ENCODE measurements at places on chromosomes 3 and 15. TPM values are rescaled to one million over a fixed set of nuclear protein-coding genes. Genes with fewer than 3 reads are reported as not detected.

Gene VILL
- 8.4 TPM for total RNA-seq

Gene TMEM266
- 0.09 TPM for total RNA-seq

Gene NOX5
- 0.03 TPM for total RNA-seq

Gene ZNF445
- total RNA-seq = 15.3 TPM

Gene PLXND1
- 75.8 TPM for total RNA-seq

Gene ZNF502
- total RNA-seq = 4.5 TPM

Gene CALML4
- total RNA-seq = 1.8 TPM

Gene ZNF660
- 1.9 TPM for total RNA-seq

Gene ANO10
- total RNA-seq = 16.1 TPM

Gene KAT2B
- 71.0 TPM for total RNA-seq

Gene NTRK3
- 4.6 TPM for total RNA-seq

DNA sequence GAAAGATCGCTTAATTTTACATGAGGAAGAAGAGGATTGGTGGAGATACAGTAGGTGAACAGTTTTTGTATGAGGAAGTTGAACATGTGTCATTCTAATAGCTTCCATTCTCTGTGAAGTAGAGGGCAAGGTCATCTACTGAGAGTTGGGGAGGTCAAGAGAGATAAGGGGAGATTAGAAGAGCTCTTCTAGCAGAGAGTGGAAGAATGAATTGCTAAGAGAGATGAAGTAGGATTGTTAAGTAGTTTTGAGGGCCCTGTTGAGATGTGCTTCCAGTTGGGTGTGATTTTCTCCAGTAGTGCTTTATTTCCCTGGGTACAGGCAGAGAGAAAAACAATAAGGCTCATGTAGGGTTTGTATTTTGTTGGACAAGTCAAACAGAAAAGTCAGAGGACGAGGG, 5.2 kb downstream of the OPA1 start:
- no peak for DNase-seq

DNA sequence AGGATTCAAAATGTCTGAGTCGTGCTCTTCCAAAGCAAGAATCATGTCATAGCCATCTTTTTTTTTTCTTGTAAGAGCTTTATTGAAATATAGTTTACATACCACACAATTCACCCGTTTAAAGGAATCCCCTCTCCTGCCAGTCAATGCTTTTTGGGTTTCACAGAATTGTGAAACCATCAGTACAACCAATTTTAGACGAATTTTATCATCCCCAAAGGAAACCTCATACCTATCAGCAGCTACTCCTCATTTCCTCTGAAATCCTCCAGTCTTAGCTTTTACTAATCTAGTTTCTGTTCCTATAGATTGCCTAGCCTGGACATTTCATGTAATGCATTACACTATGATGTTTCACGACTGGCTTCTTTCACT, 39.6 kb downstream of the ADIPOQ start:
- DNase-seq = no peak

- DNase-seq = no peak
Measured at GRCh38 chr3:101567528-101568317, 6.1 kb downstream of the TRMT10C start.

DNA sequence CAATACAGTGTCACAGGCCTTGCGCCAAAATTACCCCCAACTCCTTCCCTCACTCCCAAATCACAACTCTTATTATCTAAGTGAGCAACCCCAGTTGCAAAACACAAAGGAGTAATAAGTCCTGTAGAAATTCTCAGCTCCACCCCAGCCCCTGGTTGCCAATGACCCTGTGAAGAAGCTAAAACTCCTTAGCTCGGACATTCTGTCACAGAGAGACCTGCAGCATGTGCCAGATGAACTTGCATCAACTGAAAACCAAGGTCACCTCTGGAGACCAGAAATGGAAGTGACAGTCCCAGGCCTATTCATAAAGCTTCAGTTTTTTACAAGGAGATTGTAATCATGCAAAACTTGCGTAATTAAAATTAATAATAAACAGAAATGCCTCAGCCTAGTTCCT, 55.2 kb downstream of the RBPMS2 start:
- no peak for DNase-seq

GRCh38 chr3:58392181-58392580, 41.5 kb downstream of the PDHB start:
- DNase-seq = no peak

GRCh38 chr3:194103983-194104751, 31.8 kb upstream of the HES1 start:
- DNase-seq = no peak

- no peak for DNase-seq
Measured at GRCh38 chr3:11956781-11957180, 47.4 kb upstream of the SYN2 start.

DNA sequence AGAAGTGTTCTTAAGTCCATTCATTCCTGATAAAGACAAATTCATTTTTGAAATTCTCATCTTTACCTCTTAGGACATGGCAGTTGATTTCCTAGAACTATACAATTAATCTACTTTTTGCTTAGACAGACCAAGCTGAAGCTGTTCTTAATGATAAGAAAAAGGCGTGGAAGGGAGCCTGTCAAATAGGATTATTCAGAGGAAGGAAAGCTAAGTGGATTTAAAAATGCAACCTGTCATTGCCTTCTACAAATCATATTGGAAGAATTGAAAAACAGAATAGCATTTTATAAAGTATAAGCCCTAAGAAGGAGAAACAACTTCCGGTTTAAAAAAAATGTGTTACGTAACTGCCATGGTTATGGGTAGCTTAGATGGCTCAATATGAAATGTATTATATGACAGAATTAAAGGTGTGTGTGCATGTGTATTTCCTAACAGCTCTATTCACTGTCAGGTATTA, 81.2 kb upstream of the RAP2B start:
- DNase-seq = no peak

DNA sequence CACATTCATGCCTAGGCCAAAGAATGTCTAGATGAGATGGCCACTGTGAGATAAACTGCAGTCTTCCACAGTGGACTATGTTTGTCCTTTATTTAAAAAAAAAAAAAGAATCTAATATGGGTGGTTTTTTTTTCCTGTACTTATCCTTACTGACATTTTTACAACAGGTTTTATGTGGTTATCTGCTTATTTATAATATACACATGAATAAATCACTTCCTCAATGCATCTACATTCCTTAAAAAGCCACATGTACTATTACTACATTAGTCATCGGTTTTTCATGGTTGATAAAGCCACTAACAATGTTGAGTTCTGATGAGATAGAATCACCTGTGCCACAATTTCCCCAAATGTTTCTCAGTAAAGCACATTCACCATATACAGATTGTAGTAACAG, 341.3 kb upstream of the THBS1 start:
- no peak for DNase-seq

DNA sequence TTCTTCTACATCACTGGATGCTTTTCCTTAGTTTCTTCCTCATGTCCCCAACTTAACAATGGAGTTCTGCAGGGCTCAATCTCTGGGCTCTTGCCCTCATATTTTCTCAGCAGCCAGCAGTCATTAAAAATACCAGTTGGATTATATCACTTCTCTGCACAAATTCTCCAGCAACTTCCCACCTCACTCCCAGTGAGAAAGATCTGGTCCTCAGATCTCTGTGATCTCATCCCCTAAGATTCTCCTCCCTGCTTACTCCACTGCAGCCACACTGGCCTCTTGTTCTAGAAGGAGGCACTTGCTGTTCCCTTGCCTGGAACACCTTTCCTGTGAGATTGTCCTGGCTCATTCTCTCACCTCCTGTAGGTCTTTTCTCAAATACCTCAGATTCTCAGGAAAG, 6.1 kb downstream of the ERICH6 start:
- DNase-seq = no peak

DNA sequence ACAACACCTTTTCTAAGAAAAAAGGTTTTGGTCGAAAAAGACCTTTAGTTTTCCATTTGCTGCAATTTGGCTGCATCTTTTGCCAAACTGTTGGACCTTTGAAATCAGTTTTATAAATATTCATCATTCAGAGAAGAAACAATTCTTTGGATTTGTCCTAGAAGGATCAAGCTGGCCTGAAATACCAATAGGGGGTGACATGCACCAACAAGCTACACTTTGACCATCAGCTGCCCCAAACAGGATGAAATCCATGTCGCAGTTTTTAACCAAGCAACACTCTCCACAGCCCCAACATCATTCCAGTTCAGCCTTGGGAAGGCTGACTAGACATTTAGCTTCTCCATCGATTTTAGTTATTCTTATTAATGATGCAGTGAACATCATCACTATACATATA, 9.8 kb downstream of the RPL15 start:
- no peak for DNase-seq

DNA sequence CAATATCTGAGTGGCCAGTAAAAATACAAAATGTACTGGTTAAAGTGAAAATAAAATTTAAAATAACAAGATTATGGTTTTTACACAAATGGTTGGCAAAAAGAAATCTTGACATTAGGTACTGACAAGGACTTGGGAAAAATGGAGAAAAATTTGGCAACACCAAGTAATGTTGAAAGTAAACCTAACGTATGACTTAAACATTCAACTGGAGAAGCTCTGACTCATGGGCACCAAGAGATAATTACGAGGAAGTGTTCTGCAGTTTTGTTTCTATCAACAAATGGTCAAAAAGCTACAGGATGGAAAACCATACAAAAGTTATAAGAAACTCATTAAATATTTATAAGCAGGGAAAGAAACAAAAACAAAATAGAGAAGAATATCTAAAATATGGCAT, 177.7 kb downstream of the ZNF385D start:
- no peak for DNase-seq

GRCh38 chr3:55906896-55907295, 419.8 kb upstream of the WNT5A start:
- no peak for DNase-seq

DNA sequence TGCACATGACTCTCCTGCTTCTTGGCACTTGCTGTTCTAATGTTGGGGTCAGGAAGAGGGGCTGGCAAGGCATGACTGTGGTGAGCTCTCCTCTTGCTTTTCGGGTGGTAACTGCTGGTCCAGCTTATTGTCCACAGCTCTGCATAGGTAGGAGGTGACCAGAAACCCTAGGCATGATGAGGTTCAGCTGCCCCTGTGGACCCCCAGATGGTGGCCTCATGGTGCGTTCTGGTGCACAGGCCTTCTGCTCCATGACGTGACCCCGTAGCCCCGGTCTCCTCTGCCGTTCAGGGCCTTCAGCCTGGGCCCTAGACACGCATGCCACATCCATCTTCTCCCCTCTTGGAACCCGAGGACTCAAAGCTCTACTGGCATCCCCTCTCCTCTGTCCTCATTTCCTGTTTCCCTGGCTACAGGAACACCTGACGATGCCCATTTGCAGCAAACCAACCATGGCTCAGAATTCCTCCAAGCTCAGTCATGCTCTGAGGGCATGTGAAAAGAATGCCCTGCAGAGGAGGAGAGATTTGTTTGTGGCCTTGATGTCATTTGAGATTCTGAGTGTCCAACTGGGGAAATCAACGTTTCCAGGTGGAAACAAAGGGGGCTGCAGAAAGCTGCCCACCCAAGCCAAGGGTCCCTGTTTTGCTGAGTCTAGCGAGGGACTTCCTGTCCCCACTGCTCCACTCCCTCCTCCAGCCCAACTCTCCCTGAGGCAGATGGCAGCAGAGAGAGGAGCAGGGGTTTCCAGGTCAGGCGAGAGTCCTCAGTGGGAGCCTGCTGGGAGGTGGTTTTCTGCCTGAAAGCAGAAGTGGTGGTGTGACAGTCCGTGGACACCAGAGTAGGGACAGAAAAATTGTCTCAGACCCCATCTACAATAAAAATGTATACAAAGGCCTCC, 198.7 kb upstream of the LYSMD4 start:
- no peak for DNase-seq

DNA sequence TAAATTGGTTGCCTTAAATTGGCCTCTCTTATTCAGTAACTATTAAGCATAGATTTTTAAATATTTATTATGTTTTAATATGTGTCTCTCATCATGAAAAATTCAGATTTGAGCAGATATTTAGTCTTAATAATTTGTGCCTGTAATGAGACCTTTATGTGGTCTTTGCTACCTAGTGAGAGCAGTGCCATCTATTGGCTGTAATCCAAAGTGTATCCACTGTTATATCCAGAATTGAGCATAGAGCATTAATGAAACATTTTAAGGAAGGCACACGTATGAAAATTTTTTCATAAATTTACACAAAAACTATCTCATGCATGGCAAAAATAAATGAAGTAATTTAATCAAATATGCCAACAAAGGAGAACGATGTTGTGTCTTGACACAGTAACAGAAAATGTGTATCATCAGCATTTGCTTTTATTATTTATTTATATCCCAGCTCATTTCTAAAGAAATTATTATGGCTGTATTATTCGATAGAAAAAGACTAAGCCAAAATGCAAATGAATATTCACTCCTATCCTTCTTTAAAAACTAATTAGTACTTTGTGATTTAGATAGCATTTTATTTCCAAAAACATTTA, 203.5 kb downstream of the RSRC1 start:
- DNase-seq = no peak

DNA sequence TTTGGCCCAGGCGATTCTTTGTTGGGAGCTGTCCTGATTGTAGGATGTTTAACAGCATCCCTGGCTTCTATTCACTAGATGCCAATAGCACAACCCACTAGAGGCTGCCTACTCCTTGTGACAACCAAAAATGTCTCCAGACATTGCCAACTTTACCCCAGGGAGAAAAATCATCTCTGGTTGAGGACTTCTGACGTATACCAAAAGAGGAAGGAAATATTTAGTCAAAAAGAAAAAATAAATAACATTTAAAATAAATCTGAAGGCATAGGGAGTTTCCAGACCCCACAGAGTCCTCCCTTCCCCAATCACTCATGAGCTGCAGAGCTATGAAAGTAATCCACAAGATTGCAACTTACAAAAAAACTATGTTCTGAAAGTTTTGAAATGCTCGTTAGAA, 61.0 kb downstream of the MECOM start:
- DNase-seq = no peak

DNA sequence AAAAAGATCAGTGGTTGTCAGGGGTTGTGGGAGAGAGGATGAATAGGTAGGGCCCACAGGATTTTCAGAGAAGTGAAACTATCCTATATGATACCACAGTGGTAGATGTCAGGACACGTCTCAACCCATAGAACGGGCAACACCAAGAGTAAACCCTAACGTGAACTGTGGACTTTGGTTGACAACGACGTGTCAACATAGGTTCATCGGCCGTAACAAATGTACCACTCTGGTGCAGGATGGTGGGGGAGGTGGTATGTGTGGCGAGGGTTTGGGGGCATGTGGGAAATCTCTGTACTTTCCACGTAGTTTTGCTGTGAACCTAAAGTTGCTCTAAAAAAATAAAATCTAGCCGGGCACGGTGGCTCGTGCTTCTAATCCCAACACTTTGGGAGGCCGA, 13.0 kb upstream of the PIGZ start:
- no peak for DNase-seq

GRCh38 chr15:73987250-73987649, 4.8 kb downstream of the STOML1 start:
- no peak for DNase-seq
